ENCODE measurements at places on chromosomes 6 and 20. TPM values are rescaled to one million over a fixed set of nuclear protein-coding genes. Genes with fewer than 3 reads are reported as not detected.

The LGSN gene
- not detected for polyA plus RNA-seq

The ADGRF5 gene
- polyA plus RNA-seq, result 0.28 TPM

The WFDC10B gene
- not detected for polyA plus RNA-seq

The MATN4 gene
- polyA plus RNA-seq, result not detected

The HLA-DQA2 gene
- polyA plus RNA-seq, result not detected

The ID4 gene
- polyA plus RNA-seq, result 29.1 TPM

The TRAPPC3L gene
- polyA plus RNA-seq, result 0.30 TPM

The WDR27 gene
- 5.4 TPM for polyA plus RNA-seq

The GFOD1 gene
- polyA plus RNA-seq, result 0.74 TPM

The CALHM5 gene
- polyA plus RNA-seq, result 0.51 TPM

The EPPIN gene
- polyA plus RNA-seq, result not detected

The DSP gene
- polyA plus RNA-seq, result 76.4 TPM

The INSM1 gene
- not detected for polyA plus RNA-seq

The MEI4 gene
- 0.04 TPM for polyA plus RNA-seq

The PRSS16 gene
- 0.20 TPM for polyA plus RNA-seq
